ENCODE measurements at places on chromosomes 1 and 21.

DNA sequence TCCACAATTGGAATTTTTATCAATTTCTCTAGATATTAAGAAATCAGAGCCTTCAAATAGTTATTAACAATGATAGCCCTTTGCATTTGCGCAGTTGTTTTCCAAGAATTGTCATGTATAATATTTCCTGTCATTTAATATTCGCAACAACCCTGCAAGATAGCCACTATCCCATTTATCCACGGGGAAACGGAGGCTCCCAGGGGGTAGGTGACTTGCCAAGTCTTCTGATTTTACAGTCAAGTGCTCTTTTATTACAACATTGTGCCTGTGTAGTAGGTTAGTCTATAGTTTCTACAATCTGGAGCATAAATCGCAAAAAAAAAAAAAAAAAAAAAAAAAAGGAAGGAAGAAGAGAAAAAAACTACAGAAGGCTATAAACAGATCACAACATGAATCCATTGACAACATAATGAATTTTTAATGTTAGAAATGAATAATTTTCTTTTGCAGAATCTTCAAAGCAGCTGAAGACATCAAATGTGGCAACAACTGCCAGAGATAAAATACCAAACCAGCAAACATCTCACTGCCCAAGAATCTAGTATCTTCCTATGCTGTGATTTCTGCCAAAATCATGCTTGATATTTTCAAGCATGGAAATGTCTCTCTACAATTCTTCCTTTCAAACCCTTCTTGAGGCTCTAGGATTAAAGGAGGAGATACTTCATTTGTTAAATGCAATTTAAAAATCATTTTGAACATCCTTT is 125.5 kb downstream of the PTPN14 start:
- no peak for DNase-seq

DNA sequence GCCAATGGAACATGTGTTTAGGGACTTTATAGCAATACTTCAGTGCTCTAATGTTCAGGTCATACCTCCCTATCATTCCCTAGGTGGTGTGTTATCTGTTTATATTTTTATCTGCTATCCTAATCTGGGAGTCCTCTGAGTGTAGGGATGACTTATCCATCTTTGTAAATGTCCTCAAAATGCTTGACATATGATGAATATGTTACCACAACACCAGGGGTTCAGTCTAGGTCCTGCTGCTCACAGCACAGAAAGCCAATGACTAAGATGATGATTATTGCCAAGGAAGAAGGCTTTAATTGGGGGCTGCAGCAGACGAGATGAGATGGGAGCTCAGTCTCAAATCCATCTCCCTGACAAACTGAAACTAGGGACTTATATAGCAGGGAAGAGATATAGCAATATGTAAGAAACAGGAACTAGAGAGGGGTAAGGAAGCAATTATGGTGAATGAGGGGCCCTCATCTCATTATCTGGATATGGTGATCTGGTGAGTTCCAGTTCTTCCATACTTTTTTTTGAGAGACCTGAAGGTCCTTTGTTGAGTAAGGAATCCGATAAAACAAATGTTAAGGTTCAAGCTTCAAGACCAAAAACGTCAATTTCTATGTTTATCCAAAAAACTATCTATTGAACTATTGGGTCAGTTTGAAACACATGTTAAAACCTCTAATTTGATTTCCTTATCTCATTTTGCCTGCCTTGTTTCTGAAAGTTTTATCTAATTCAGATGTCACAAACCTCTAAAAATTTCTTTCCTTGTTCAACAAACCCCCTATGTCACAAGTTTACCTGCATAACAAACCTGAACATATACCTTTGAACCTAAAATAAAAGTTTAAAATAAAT is 256.7 kb upstream of the CACYBP start:
- DNase-seq = no peak

DNA sequence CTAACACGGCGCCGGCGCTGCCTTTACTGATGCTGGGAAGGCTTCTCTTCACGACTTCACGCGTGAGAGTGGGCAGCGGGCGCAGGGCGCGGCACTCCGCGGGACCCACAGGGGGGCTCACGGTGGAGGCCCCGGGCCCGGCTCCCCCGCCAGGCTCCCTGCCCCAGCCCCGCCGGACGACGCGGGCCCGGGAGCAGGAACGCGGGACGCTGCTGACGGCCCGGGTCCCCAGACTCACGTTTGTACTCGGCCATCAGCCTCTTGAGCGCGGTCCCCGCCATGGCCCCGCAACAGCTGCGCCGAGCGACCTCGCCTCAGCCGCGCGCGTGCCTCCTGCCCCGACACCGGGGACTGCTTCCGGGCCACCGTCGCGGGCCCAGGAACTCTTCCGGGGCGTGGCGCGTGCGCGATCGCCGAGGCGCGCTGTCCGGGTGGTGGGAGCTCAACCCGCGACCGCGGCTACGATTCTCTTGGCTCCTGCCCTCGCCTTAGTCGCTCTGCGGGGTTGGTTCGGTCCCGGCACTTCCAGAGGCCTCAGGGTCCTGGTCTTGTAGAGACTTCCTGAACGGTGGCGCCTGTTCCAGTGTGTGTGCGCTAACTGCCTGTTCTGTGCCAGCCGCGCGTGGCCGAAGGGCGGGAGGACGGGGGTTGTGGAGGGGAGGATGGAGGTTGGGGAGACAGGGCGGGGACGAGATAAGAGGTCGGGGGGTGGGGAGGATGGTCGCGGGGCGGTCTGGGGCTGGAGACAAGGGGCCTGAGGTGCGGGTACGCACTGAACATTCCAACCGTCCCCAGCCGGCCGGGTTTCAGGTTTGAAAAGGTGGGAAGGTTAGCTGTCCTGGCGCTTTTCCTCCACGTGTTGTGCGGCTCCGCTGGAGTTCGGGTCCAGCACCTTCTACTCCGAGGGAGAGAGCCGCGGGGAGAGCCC is at the start of gene UBE2G2:
Gene UBE2G2, minus strand, starts transcription at position 353 of the 928 bp plus-strand sequence. Its CDS starts 72 bp downstream, at position 281.
- peak; percentile 79 for DNase-seq

DNA sequence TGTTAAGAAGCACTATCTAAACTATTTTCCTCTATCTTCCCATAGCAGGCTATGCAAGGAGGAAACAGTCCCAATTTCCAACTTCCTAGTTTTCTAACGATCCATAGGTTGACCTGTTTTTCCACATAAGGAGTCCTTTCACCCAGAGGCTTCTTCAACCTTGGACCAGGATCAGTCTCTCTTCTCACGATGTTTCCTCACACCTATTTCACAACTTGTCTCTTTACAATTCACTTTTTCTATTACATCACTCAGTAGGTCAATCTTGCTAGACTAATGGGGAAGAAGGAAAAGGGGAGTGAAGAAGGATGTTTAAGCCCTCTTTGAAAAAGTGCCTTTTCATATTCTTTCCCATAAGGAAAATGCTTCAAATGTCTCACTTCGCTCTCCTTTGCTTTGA is 15.9 kb downstream of the PALMD start:
- DNase-seq = no peak

GRCh38 chr1:167276969-167277368 is 56.3 kb downstream of the POU2F1 start:
- no peak for DNase-seq

- DNase-seq = no peak
Observed at GRCh38 chr1:75099581-75099980, 34.6 kb upstream of the LHX8 start.

- DNase-seq = no peak
Observed at GRCh38 chr21:38311765-38312164, 55.0 kb downstream of the KCNJ15 start.

- peak; percentile 43 for DNase-seq
Observed at GRCh38 chr1:63368131-63368530, 704 bp downstream of the ALG6 start.

DNA sequence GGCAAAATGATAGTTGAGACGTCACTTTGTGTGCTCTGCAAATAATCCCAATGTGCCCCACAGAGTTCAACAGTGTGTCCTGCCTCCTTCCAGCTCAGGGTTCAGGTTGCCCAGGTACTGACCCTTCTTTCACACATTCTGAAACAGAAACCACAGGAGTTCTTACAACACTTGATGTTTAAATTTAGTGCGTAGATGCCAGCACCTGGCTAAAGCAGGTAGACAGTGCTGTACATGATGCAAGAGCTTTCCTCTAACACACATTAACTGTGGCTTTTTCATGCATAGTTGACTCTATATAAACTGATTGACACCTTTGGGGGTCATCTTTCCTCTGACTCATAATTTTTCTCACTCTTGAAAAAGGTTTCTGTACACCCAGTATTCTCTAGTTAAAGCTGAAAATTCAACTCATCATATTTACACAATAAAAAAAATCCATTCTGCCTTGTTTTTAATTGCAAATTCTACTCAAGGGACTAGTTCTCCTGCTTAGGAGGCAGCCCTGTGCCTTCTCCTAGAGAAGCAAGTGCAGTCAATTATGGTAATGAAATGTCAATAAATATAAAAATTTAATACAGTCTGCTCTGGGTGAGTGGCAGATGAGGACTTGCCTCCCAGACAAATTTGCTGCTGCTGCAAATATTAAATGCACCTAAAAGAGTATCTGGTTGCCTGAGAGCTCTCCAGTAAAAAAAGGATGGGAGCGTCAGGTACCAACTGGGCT is 91.4 kb downstream of the NR5A2 start:
- DNase-seq = no peak

GRCh38 chr1:233777566-233777965 is 126.9 kb upstream of the SLC35F3 start:
- DNase-seq = no peak

- DNase-seq = no peak
Observed at GRCh38 chr1:53334781-53335180, 6.9 kb upstream of the LRP8 start.

DNA sequence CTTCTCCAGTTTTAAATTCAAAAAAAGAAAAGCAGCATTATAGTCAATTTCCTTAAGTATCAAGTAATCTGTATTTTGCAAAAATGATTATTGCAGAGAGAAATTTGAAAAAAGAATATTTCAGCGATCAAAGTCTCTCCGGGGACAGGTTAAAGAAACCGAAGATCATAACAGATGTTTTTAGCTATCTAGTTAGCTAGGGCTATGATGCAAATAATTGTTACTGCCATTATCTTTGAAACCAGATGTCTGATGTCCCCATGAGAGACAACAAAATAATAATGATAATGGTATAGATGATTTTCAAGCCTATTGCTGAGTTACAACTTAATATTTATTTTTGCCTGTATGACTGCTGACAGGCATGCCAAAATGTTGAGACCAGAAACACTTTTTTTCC is 1326.0 kb downstream of the PLA2G4A start:
- no peak for DNase-seq

DNA sequence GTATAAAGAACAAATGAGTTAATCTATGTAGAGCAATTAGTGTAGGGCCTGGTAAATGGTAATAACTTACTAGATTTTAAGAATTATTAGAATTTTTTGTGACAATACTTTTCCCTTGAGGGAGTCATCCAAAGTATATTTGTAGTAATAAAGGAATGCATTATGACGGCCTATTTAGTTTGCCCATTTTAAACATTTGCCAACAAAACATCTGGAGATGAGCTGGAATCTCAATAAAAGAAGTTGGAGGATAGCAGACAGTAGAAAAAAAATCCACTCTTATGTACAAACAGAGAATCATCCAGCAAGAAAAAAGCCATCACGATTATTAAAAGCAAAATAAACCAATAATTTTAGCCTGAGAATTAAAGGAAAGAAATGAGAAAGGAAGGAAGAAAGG is 567.3 kb upstream of the ADAMTS5 start:
- DNase-seq = no peak

DNA sequence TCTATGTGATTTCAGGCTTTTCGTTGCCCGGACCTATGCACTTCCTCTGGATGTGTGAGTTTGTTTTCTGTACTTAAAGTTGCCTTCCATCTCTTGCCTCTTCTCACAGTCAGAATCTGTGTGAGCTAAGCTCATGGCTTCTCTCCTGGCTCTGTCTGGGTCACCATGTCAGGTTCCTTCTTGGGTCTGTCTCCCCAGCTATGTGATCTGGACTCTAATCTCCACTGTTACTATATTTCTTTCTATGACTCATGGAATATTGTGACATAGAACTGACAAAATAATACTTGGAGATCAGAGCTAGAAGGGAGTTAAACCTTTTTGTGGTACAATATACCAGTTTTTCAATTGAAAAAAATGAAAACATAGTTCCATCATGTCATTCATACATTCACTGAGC is 172.7 kb upstream of the FGGY start:
- no peak for DNase-seq

GRCh38 chr1:20840731-20841130 is 53.6 kb upstream of the HP1BP3 start:
- no peak for DNase-seq

DNA sequence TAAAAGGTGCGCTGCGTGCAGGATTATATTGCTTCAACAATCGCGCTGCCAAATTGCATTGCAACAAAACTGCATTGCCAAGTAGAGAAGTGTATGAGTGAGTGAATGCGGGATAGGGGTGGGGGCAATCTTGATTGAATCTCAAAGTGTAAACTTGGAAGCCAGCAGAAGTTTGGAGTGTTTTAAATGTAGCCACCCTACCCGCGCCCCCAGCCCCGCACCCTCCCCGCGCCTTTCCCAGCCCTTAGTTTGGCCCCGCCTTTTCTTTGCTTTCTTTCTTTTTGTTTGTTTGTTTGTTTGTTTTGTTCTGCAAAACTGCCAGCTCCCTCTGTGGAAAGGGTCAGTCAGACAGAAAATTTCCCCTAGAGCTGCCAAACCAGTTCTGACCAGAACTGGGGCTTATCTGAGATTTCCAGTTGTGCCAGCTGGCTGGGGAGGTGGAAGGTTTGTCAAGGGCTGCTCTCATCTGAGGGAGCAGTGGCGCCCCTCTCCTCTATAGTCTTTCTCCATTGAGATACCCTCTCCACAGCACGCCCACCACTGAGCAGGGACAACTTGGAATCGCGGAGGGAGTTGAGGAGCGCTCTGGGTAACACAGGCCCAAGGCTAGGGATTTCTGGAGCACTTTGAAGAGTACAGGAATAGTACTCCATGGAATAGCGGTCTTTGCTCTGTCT is 666 bp upstream of the BEND5 start:
- DNase-seq = no peak

- no peak for DNase-seq
Observed at GRCh38 chr1:183270541-183271141, 84.6 kb downstream of the LAMC2 start.

DNA sequence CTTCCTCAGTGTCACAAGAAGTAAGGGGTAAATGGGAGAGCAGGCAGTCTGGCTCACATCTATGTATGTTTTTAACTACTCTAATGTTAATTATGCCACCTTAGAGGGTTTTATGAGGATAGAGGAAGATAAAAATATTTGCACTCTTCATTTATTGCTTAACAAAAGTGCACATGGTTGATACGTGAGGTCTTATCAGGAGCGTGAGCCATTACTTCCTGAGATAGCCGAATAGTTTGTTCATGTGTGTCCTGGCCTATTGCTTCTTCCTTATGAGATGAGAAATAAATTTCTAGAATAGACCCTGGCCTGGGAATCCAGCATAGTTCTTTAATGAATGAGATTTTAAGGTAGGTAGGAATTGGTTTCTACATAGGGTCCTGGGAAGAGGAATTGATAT is 471.1 kb upstream of the B3GALT2 start:
- DNase-seq = no peak

DNA sequence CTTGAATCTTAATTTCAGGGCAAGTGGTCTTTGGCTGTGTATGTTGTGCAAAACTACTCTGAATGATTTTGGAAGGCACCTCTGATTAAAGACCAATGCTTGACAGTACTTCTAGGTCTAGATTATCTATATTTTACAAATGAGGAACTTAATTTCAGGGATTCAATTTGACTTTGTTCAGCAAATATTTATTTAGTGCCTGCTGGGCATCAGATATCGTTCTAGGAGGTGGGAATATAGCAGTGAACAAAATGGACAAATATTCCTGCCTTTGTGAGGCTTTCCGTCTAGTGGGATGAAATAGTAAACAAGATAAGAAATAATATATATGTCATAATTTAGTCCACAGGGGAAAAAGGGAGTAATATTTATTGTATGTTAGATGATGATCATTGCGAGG is 4.7 kb downstream of the ZNF326 start:
- no peak for DNase-seq

- DNase-seq = no peak
Observed at GRCh38 chr21:42365770-42366169, 565 bp downstream of the TFF1 start.
